ENCODE measurements at places on chromosomes 7 and 10.

- DNase-seq: no peak
Observed at GRCh38 chr7:111558991-111559390, 3.3 kb downstream of the IMMP2L start.

- no peak for DNase-seq
Observed at GRCh38 chr7:141073173-141073640, 657 bp upstream of the TMEM178B start.

- no peak for DNase-seq
Observed at GRCh38 chr10:128854204-128854603, 612.8 kb upstream of the MGMT start.

DNA sequence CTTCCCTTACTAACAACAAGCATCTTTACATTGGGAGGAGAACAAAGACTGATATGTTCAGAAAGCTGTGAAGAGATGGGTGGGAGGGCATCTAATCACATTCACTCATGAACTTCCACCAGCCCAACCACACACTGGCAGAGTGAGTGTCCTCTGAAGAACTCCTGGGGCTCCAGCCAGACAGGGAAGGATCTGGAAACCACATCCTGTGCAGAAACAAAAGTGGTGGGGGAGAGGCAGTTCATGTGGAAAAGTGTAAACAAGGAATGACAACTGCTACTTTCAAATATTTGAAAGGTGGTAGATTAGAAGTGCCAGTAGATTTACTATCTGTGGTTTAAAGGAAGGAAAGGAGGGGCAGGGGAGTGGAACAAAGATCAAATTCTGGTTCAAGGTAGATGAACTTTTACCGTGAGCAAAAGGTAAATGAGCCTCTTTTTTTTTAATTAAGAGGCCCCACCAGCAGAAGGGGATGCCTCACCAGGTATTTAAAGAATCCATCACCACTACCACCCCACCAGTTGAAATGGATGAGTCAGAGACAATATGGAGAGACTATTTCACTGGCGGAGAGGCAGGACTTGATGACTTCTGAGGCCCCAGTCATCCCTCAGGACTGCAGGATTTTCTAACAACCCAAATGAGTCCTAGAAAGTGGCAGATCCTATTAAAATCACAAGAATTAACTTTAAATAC is 34.5 kb downstream of the GOT1 start:
- no peak for DNase-seq

- no peak for DNase-seq
Observed at GRCh38 chr7:96319439-96319838, 2.5 kb downstream of the SLC25A13 start.

DNA sequence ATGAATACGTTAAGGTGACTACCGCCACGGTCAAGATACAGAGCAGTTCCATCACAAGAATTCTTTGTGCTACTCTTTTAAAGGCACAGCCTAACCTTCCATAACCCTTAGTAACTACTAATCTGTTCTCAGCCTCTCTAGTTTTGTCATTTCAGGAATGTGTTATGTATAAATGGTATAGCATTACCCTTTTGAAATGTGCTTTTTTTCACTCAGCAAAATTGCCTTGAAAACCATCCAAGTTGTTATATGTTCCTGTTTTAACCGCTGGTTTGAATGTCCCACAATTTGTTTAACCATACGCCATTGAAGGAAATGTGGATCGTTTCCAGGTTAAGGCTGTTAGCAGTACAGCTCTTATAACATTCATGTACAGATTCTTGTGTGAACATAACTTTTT is 32.0 kb downstream of the WAC start:
- no peak for DNase-seq

GRCh38 chr7:37290731-37291130 is 157.9 kb downstream of the ELMO1 start:
- no peak for DNase-seq

GRCh38 chr10:78655979-78656378 is 412.8 kb upstream of the ZMIZ1 start:
- no peak for DNase-seq

GRCh38 chr7:4831723-4832495 is 29.9 kb downstream of the PAPOLB start:
- DNase-seq: no peak

Measured in esophagus squamous epithelium (tissue), 5 donors.